ENCODE measurements at places on chromosomes 1 and 21.

- no peak for DNase-seq
These were observed 421.7 kb upstream of the DEPDC1 start for GRCh38 chr1:68918563-68918962.

GRCh38 chr1:247749870-247750269, 1.9 kb upstream of the OR14A2 start:
- no peak for DNase-seq

DNA sequence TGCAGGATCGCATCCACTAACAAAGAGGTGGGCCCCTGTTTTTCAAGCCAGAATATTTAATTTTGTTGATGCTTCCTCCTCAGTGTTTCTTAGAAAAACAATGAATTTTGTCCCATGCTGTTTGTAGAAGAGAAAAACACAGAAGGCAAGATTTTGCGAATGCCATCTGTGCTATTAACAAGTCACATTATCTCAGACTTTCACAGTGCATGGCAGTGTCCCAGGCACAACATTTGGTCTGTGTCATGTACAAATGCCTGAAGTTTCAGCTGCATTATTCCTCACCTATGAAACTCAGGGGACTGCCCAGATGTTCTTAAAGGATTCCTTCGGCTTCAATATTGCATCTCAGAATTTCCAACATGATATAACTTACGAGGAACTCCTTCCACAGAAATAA, 99.6 kb upstream of the ZC3H11B start:
- DNase-seq, result no peak

- DNase-seq, result no peak
These were observed 289.5 kb upstream of the SGIP1 start for GRCh38 chr1:66244429-66244828.

DNA sequence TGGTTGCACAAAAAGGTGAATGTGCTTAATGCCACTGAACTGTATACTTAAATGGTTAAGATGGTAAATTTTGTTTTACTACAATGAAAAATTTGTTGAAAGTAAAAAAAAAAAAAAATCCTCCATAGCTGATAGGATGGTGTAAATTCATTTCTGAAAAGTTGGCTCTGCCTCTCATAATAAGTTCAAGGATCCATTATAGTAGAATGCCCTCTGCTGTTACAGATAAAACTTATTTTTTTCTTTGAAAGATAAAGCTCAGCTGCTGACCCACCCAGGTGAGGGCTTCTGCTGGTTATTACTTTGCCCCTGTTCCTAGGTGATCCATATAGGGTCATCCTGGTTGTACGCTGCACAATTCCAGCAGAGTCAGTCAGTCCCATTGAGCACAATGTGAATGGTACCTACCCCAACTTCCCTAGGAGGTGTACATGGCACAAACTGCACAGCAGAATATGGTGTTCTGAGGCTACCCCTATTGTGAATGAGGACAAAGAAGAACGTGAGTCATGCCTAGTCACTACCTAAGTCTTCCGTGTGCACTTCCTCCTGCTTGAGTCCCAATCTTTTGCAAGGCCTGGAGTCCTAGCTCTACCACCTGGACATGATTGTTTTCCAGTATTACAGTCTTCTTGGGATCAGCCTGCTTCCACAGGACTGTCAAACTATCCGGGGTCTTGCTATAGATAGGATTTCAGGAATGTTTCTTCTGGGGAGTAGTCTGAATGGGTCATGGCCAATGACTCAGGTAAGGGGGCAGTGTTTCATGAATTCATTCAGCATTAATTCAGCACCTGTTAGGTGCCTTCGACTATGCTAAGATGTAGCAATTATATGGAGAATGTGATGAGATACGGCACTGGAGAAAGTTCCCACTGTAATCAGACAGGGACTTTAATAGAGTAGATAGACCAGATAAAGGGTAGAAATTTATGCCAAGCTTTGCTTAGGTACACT, 20.8 kb upstream of the CD5L start:
- DNase-seq, result no peak

DNA sequence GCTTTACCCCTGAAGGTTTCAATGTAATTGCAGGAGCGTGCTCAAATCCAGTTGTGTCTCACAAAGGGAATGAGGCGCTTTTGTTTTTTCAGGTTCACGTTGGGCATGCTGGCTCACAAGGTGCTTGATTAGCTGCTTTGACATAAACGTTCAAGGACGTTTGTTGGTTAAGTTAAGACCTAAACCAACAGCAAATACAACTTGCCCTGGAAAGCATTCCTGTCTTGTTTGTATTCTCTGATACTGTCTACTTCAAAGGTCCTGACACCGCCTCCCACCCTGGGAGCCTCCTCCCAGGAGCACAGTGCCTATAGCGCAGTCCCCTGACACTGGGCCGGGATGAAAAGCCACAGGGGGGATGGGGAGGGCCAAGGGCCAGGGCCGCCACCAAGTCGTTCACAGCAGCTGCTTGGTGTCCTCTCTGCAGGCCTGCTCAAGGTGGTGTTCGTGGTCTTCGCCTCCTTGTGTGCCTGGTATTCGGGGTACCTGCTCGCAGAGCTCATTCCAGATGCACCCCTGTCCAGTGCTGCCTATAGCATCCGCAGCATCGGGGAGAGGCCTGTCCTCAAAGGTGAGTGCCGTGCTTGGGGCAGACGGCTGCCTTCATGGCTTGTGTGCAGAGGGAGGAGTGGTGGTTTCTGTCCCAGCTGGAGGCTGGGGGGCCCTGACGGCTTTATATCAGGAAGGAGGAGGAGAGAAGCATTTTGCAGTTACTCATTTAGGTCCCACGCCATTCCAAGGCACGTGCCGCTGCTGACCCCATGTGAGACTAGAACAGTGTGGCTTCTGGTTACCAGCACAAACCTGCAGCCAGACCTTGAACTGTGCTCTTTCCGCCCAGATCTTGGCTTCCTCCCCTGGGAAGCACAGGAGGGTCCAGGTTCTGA, 6.1 kb downstream of the FAM3B start:
- no peak for DNase-seq

DNA sequence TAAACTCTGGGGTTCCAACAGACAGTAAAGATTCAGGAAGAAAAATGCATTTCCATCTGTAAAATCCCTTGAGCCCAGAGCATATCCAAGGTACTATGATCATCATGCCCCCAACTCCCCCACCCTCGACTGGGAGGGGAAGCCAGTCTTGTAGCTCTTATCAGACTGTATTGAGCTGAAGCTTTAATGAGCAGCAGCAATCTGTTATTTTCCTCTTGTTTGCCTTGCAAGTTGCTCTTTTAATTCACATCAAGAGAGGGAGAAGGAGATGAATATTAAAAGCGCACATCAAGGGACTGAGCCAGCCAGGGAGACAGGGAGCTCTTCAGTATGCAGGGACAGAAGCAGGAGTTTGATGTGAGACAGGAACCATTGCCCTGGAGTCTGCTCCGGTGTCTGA, 52.5 kb upstream of the KCNA3 start:
- no peak for DNase-seq

DNA sequence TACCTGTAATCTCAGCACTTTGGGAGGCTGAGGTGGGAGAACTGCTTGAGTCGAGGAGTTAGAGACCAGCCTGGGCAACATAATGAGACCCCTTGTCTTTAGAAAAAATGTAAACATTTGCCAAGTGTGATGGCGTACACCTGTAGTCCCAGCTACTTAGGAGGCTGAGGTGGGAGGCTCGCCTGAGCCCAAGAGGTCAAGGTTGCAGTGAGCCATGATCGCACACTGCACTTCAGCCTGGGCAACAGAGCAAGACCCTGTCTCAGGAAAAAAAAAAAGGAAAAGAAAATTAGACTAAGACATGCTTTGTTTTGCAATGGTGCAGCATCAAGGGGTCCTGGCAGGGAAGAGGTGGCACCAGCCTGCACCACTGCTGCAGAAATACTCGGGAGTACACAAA, 16.8 kb upstream of the GPR157 start:
- no peak for DNase-seq

DNA sequence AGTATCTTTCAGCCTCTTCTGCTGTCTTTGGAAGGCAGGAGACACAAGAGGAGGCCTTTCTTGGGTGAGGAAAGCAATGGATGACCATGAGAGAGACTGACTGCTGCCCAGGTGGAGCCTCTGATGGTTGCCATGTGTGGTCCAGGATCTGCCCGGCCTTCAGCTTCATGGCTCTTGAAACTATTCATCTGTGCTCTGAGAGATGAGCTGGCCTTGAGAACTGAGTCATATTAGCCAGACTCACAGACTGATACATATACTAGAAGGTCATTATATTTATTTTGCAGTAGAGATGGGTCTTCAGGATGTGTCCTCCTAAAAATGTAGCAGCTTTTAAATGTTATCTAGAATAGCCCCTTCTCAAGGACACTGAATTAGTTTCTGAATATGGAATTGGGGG, 33.7 kb downstream of the PTGFRN start:
- no peak for DNase-seq

- DNase-seq, result no peak
These were observed 51.7 kb downstream of the WLS start for GRCh38 chr1:68180441-68181164.

DNA sequence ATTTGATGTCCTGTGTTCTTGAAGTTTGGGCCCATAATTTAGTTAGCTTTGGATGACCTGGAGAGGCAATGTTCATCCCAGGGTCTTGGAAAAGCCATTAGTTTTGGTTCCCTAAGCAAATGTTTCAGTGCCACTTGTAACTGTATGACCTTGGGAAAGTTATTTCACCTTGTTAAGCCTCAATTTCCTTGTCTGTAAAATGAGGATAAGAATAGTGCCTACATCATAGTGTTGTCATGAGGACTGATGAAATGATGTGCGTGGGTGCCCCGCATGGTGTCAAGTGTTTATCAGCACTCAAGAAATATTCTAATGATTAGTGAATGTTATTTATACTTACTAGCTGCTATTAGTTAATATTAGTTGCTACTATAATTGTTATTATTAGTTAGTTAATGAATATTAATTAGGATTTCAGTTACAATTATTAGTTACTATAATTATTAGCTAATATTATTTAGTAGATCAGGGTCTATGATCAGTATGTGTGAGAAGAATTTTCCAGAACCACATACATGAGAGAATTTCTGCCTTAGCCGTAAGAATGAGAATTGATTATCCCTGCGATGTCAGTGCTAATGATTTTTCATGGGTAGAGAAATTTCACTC, 1.9 kb downstream of the SH3BGR start:
- DNase-seq, result no peak

DNA sequence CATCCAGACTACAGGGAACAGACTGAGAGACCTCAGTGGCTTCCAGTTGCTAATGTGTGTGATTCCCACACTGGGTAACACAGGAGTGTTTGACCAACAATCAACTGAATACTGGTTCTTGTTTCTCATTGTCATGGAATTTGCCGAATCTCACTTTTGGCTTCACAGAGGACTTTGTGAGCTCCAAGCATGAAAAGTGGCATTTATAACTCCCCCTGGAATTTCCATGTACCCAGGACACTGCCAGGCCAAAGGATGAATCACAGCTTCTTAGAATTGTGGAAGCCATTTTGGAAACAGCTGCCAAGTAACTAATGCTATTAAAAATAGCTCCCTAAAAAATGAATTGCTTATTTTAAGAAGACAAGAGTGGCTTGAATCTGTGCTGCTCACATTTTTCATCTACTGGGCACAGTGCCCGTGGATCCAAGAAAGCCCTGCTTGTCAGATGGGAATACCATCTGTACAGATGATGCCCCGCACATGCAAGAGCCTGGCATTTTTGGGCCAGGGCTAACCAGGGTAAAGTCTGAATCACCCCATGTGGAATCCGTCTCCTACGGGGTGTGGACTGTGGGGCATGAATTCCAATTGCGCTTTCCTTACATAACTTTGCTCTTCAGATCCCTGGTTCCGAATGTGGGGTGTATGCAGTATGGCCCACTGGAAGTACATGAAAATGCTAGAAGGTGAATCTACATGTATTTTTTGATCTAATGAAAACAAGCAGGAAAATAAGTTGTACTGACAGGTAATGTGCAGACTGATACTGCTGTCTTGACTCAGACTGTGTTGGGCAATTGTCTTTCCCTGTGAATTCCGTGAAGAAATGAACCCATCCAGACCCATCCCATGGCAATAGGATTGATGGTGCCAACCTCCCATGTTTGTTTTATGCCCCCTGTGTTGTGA, 487.3 kb downstream of the SIPA1L2 start:
- DNase-seq, result no peak

- no peak for DNase-seq
These were observed 537.5 kb downstream of the LTN1 start for GRCh38 chr21:28455253-28455600.

- peak; percentile 39 for DNase-seq
These were observed 141.8 kb downstream of the TTLL7 start for GRCh38 chr1:83857103-83857502.

GRCh38 chr1:152224093-152224492, at the start of gene HRNR:
Gene HRNR (minus strand): TSS chr1:152224193. CDS start chr1:152223253, 940 bp downstream.
- no peak for DNase-seq

- no peak for DNase-seq
These were observed 9.6 kb upstream of the CD101 start for GRCh38 chr1:116991918-116992317.

DNA sequence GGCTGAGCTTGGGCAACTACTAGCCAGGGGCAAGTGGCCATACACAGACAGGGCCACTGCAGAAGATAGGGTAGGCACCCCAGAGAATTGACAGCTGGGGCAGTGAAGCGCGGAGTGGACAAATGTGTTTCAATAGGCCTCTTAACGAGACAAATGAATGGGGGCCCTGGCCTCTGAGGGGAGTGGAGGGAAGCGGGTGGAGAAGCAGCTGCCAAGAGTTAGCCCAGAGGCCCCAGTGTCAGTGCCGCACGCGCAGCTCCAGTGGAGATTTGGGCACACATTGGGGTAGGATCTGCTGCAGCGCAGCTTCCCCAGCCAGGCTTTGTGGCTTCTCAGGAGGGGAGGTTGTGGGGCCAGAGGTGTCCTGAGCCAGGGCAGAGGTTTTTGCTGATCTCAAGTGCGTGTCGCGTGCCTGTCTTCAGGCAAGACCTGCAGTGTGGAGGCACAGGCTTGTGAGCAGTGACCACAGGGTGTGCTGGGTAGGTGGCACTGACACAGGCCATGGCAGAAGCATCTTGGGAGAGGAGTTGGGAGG, 16.9 kb downstream of the PTPRF start:
- DNase-seq, result no peak

- peak; percentile 42 for DNase-seq
These were observed 62.6 kb upstream of the CD1D start for GRCh38 chr1:158117854-158118704.

DNA sequence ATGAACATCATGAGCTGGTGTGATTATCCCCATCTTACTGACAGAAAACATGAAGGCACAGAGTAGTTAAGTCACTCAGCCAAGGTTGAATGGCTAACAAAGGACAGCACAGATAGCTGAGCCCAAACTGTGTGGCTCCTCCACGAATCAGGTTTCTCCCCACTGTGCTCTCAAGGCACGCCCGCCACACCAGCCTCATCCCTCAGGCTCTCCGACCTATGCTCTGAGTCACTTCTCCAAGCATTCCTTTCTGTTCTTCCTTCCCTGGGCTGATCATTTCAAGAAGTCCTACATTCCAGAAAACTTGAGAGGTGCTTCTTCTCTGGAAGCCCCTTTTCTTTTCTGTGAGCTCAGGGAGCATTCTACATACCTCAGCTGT, 25.3 kb upstream of the SDC3 start:
- DNase-seq, result no peak
